ENCODE measurements at places on chromosomes 6 and 20.

DNA sequence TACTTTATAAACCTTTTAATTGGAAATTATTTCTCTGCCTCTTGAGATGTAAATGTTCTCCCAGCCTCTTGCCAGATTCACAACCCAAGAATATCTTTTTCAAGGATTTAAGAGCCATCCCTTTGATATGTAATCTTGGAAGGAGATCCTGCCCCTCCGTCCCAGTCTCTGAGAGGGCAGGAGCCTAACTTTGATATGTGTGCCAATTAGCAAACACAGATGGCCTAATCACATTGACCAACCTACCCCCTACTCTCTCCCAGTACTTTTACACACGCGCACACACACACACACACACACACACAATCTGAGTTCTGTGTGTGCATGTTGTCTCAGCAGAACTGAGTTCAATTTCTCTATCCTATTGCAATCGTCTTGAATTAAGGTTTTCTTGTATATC, 623.8 kb downstream of the PHF3 start:
- DNase-seq, result no peak

GRCh38 chr20:43670423-43670822, 3.5 kb downstream of the MYBL2 start:
- DNase-seq, result no peak

- no peak for DNase-seq
Measured at GRCh38 chr20:38164624-38165088, 414 bp downstream of the TGM2 start.

GRCh38 chr6:104955927-104956730, 778 bp upstream of the LIN28B start:
- no peak for DNase-seq

- DNase-seq, result no peak
Measured at GRCh38 chr20:38554986-38555385, 26.0 kb upstream of the ADIG start.

GRCh38 chr6:10968776-10969175, 75.3 kb downstream of the ELOVL2 start:
- no peak for DNase-seq

DNA sequence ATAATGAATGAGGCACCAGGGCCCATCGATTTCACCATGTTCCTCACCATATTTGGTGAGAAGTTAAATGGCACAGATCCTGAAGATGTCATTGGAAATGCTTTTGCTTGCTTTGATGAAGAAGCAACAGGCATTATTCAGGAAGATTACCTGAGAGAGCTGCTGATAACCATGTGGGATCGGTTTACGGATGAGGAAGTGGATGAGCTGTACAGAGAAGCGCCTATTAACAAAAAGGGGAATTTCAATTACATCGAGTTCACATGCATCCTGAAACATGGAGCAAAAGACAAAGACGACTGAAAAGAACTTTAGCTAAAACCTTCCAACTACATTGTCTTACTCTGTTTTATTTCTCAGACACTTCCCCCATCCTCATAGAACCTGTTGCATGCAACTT, 21.6 kb upstream of the ZBTB22 start:
- DNase-seq, result no peak

All from spinal cord (tissue), 10 donors.